NCI-H748 treated with DMSO at 0.1 percent for 48 hours (cell line): ENCODE measurements at places on chromosomes 2 and 18.

DNA sequence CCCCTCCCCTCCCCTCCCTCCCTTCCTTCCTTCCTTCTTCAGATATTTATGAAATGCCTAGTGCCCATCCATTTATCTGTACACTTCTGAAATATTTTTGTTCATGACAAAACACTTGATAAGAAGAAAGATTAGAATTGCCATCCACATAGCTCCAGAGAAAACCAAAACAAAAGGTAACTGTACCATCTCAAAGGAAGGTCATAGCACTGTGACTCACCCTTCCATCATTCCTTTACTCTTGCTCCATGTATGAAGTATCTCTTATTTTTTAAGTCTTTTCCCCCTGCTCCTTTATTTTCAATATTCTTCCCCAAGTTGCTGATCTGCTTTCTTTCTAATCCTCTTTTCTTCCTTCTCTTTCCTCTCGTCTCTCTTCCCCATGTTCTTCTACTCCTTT, 9.9 kb downstream of the CNTNAP5 start:
- DNase-seq: no peak

DNA sequence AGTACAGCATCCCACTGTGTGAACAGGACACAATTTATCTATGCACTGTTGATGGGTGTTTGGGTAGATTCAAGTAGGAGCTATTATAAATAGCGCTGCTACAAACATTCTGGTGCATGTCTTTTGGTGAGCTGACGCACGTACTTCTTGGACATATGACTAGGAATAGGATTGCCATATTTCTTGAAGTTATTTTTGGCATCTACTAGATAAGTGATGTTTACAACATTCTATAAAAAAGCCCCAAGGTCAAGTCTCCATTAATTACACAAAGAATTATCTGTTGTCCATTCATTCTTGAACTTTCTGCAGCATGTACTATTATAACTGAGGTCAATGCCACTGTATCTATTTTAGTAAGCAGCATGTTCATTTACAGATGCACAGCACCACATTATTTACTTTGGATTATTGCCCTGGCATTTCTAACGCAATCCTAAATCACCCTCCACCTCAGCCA, 225.5 kb upstream of the TMEM200C start:
- DNase-seq: no peak

DNA sequence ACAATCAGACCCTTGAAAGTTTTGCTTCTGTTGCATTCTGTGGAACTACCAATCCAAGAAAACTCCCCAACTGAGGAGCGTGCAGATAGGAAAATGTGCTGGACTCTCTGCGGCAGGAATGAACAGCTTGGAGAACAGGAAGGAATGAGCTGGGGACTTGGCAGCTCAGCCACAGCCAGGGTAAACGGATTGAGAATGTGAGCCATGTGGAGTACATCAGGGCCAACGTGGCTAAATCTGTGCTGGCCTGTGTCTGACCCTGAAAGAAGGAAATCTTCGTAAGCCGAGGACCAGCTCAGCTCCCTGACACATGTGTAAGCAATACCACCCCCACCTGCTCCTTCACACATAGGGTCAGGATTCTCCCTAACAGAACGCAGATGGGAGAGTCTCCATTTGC, 1023.7 kb downstream of the BCL11A start:
- no peak for DNase-seq

GRCh38 chr18:23718731-23719130, 29.5 kb downstream of the LAMA3 start:
- no peak for DNase-seq

DNA sequence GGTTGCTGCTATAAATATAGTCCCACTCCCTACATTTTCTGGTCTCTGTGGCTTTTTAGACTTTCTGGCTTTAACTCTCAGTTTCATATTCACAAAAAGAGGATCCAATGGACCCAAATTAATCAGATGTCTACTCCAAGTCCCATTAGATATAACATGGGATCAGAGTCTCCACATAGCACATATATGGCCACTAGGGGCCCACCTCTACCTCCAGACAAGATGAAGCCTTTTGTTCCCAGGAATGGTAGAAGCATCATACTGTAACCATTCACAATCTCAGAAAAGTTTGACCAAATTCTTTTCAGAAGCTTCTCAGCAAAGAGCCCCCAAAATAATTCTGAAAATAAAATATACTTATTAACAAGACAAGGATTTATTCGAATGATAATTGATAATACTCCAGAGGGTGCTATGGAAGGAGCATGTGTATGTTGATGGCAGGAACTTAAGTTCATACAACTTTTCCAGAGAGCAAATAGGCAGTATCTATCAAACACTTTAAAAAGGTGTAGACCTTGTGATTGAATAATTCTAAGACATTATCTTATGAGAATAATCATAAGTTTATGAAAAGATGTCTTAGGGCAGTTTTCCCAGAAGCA, 382.3 kb upstream of the CRIM1 start:
- no peak for DNase-seq

DNA sequence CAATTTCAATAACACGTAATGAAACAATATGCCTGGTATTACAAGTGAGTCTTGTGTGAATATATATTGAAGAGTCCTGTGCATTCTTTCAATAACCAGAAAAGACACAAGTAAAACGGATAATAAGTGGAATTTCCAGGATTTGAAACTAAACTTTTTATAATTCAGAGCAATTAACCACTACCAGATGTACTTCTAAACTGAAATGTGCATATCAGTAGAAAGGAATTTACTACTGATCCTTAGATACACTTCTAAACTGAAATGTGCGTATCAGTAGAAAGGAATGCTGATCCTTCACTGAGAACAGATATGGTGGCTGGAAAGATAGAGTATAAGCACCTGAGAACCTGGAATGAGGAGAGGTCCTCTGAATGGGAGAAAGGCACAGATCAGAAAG, 470.9 kb upstream of the SPHKAP start:
- no peak for DNase-seq

DNA sequence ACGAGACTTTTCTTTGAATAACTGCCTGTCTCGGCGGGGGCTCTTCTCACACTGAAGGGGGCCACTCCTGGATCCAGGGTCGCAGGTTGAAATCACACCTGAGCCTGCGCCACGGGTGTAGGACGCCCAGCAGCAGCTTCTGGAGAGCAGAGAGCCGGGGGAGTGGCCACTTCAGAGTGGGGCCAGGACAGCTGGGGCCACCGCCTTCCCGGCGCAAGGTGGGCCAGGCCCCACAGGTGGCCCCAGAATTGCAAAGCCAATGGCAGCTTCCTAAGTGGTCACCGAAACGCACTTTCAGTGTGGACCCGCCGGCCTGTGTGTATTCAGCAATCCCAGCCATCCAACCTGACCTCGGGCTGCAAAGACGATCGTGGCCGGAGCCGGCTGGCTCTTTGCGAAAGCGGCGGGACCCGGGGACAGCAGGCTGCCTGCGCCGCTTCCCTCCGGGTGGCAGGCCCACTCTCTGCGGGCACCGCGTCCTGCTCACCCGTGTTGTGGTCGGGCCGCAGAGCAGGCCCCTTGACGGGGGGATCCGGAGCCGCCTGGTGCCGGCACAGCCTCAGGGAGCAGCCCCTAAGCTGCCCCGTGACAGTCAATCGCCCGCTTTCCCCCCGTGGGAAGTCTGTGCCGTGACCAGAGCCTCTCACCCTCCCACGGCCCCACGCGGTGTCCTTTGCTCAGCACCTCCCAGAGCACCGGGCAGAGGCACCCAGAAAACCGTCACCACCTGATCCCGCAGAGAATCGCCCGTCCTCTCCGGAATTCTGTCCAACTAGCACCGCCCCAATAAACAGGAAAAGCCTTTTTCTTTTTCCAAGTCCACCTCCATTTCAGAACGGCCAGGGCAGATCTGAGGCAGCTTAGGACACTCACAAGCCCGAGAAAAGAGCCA, 144.7 kb downstream of the ZNF516 start:
- no peak for DNase-seq

GRCh38 chr18:45787346-45787745, 38.1 kb upstream of the SIGLEC15 start:
- DNase-seq: no peak

DNA sequence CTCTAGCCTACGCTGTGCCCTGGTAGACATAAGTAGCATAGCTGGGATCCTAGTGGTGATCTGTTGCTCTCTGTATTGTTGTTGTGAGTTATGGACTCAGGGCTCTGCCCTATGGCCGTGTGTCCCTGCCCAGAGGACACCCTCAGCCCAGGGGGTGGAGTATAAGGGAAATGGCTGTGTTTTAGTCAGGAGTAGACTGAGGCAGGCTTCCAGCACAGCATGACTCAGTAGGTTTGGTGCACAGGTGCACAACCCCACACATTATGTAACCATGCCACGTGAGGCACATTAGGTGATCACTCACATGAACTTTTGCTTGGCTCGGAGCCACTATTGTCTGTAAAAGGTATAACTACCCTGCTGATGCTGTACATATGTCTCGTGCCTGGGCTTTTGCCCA, 59.9 kb upstream of the PEX13 start:
- no peak for DNase-seq

DNA sequence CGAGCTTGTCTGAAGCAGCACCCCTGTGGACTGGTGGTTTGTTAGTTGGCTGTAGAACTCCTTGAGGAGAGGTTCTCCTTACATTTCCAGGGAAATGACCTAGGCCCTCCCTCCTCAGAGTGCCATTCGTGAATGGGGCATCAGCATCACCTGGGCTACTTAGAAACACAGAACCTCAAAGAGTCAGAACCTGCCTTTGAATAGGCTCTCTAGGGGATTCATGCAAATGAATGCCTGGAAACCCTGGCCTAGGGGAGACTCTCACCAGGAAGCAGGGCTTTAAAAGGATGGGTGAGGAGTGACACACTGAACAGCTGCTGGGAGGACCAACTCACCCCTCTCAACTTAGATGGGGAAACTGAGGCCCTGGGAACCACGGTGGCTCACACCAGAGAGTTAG, 2.1 kb upstream of the MOCOS start:
- no peak for DNase-seq
